ENCODE measurements at places on chromosomes 1 and 21. TPM values are rescaled to one million over a fixed set of nuclear protein-coding genes. Genes with fewer than 3 reads are reported as not detected.

DNA sequence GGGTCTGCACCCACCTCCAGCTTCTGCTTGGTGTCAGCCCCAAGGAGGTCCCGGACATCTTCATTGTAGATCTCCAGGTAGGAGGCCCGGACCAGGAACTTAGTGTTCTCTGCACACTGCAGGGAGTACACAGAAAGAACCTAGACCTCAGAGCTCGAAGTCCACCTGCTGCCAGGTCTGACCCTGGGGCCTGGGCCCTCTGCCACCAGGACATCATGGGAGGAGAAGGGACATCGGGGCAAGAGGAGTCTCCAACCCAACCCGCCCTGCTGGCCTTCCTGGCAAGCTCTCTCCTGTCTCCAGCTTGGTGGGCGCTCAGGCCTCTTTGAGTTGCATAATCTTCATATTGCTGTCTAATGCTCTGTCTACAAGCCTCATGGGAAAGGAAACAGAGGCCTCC is 4.4 kb downstream of the KIF17 start:
- no peak for DNase-seq

GRCh38 chr1:9910076-9910422 is at the start of gene CTNNBIP1:
Gene CTNNBIP1 (minus strand): TSS chr1:9910269. CDS start chr1:9872064, 38,205 bp downstream.
- DNase-seq: no peak

DNA sequence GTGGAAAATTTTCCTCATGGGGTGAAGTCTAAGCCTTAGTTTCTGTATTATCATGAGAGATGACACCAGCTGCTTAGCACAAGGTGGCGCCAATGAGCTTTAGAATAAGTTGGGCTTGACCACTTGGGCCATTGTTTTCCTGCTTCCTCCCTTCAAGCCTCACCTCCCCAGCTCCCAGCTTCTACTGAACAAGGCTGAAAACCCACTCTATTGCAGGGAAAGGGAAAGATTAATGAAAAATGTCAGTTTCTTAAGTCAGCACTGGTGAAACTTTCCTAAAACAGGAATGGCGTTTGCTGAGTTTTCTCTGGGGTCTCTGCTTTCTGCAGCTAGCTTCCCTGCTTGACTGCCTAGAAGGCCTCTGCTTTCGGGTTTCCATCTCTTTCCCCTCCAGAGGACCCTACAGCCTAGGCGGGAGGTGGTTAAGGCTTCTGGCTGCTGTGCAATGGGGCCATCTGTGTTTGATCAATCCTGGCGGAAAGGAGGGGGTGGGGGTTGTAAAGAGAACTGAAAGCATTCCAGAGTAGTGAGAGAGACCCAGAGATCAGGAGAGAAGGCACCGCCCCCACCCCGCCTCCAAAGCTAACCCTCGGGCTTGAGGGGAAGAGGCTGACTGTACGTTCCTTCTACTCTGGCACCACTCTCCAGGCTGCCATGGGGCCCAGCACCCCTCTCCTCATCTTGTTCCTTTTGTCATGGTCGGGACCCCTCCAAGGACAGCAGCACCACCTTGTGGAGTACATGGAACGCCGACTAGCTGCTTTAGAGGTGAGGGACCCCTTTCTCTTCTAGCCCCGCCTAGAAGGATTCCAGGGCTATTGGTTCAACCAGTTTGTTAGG is at the start of gene OLFML3:
Gene OLFML3 (plus strand): TSS at position 612 of the 840 bp plus-strand sequence. CDS start 43 bp downstream, at position 655.
- DNase-seq: peak; percentile 99

GRCh38 chr1:150093805-150094204 is 26.2 kb downstream of the VPS45 start:
- DNase-seq: no peak

DNA sequence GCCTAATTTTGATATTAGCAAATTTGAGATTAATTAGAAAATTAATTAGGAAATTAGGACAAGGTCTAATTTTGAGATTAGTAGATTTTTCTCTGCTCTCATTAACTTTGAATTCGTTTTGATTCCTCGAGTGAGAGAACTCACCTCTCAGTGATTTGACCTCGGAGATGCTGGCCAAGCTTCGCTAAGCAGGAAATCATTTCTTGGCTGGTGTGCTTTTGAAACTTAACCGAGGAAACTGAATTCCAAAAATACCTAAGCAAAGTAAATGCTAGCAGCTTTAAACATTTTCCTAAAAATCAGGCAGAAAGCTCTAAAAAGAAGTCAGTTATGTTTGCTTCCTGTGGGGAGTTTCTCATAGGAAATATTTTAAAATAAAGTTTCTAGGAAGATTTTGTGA is 34.9 kb downstream of the CDC14A start:
- peak; percentile 60 for DNase-seq

GRCh38 chr1:24713736-24714135 is 31.5 kb upstream of the CLIC4 start:
- no peak for DNase-seq

DNA sequence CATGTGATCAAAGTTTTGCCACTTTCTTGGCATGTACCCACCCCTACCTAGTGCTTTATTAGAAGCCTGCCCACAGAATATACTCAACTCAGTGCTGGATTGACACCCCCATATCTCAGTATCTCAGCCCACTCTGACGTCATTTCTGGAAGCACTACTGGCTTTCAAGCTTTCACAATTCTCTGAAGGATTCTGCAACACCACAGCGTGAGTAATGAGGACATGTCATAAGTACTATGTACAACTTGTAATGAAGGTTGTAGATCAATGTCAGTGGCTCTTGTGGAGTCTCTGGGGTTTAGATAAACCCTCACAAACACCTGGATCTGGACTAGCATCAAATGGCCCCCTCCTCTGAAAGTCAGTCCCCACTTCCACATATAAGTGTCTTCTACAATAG is 57.2 kb downstream of the TNFSF4 start:
- DNase-seq: no peak

DNA sequence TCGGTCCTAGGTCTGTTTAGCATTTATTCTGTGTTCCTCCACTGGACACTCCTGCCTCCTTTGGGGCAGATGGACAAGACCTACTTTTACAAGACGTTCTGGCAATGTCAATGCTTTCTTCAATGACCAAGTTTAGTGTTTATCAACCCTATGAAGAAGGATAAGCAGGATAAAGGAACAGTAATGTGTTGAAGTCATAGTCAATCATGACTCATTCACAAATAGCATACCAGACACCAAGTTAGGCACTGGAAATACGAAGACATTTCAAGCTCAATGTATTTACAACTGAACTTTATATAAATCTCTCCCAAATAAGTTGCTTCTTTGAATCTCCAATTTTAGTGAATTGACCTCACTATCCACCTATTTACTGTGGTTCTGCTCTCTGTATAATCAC is 4.8 kb upstream of the SLC35D1 start:
- DNase-seq: no peak

GRCh38 chr1:168341483-168341975 is 60.9 kb downstream of the TBX19 start:
- DNase-seq: no peak

DNA sequence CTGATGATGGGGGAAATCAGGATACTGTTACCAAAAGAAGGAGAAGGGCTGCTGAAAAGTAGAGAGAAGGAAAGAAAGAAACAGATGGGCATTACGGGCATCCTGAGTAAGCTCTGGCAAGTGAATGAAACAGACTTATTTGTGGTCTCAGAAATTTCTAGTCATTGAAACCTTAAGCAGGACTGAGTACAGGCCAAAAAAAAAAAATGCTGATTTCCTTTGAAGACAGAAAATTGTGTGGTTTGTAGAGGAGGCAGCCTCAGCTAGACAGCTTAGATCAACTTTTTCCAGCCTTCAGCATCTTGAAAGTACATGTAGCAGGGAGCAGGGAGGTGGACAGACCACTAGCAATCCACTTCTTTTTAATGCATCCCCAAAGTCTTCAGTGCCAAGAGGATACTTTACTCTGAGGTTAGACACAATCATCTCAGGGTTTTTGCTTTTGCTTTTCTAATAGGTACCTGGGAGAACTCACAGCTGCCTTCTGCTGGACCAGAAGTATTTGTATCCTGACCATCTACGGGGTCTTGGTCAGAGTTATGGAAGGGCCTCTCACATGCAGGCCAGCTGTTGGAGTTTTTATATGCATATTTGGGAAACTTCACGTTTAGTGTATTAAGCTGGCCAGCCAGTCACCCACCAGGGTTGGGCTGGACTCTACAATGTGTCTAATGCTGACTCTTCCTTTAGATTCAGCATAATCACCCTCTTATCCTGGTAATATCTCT is 10.6 kb upstream of the CAPZB start:
- peak; percentile 85 for DNase-seq

GRCh38 chr1:19385869-19386591 is 73.9 kb downstream of the SLC66A1 start:
- peak; percentile 81 for DNase-seq

DNA sequence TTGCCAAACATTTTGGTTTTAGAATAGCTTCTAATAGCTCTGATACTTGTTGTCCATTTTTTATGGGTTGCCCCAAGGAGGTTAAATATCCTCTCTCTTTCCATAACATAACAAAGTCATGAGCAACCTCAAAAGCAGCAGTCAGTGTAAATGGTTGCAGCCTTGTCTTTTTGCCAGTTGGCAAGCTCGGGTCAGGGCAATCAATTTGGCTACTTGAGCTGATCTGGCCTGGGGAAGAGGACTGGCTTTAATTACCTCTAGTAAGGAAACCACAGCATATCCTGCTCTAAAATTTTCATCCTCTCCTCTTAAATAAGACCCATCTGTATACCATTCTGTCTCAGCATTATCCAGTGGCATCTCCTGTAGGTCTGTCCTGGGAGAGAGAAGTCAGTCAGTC is 21.2 kb upstream of the FMO4 start:
- DNase-seq: no peak

GRCh38 chr1:83799594-83799993 is 199.3 kb downstream of the TTLL7 start:
- no peak for DNase-seq

DNA sequence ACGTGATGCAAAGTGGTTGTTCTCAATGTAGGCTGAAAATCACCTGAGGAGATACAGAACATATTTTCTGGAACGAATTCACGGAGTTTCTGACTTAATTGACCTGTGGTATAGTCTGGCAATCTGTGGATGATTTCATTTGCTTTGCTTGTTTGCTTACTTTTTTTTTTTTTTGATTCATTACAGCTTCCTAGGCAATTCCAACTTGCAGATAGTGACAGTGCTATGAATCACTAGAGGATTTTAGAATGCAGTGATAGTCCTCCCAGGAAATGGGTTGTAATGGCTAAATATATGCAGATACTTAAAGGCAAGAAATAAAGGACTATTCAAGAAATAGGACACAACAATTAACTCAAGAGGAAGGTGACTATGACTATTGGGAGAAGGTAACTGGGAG is 1378.1 kb upstream of the PRMT6 start:
- no peak for DNase-seq

GRCh38 chr21:42499444-42500112 is 3.6 kb upstream of the RSPH1 start:
- no peak for DNase-seq

DNA sequence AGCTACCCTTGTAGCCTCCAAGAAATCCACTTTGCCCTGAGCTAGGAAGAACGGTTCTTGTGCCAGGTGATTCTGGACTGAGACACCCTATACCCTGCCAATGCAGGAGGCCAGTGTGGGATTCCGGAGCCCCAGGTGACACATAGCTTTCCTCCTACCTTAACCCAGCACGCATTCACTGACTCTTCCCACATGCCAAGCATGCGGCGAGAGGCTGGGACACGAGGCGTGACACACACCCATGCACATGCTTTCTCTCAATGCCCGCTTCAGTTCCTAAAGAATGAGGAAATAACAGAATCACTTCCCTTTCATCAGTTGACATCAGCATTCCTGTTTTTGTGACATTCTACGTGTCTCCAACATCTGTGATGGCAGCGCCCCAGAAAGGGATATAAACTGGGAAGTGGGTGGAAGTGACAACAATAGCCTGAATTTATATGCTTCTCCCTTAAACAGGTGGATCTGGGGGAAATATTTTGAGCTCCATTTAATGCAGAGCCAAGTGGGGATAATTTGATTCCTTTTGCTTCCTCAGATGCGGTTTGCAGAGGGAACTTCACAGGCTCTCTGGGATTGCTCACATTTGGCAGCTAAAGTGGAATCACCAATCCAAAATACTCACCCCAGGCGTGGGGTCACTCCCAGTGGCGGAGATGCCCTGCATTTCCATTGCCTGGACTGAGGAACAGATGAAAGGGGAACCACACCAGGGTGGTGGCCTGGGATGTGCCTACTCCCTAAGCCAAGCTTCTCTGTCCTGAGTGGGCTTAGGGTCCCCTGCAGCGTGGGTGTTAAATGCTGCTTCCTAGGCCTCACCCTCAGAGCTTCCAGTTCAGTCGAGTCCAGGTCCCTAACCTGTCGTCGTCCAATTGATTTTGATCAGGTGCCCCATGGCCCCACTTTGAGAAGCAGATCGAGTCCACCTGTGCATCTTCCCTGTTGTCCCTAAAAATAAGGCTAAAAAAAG is 445.1 kb downstream of the SIPA1L2 start:
- DNase-seq: no peak

DNA sequence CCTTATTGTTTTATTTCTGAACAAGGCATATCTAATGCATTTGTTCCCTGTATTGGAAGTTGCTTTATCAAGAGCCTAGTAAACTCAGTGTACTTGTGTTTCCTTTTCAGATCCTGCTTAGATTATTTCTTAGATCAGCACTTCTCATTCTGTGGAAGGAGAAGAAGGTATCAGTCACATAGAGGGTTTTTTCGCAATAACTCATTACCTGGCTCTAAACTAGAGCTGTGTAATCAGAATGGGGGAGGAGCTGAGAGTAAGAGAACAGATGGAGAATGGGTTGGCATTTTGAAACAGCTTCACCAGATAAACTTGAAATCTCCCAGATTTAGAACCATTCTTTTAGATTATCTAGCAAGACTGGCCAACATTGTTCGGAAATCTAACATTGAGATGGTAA is 11.0 kb downstream of the AHCYL1 start:
- DNase-seq: no peak

- DNase-seq: no peak
Measured at GRCh38 chr1:246860401-246860800, 71.3 kb downstream of the AHCTF1 start.

DNA sequence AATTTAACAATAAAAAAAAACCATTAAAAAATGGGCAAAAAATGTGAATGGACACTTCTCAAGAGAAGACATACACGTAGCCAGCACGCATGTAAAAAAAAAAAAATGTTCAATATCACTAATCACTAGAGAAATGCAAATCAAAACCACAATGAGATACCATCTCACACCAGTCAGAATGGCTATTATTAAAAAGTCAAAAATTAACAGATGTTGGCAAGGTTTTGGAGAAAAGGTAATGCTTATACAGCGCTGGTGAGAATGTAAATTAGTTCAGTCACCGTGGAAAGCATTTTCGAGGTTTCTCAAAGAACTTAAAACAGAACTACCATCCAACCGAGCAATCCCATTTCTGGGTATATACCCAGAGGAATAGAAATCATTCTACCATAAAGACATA is 1091.5 kb upstream of the B3GALT2 start:
- DNase-seq: no peak

AGMAT gene
- total RNA-seq: 1.9 TPM

LCE1E gene
- total RNA-seq: not detected

RNU1-3 gene
- total RNA-seq: under 0.01 TPM

OLFM3 gene
- total RNA-seq: 5.1 TPM

E2F2 gene
- 5.1 TPM for total RNA-seq

MSH4 gene
- total RNA-seq: 0.24 TPM

LINGO4 gene
- 0.96 TPM for total RNA-seq

All from umbilical cord (tissue), 2 donors.